ENCODE measurements at places on chromosomes 12 and 14.

GRCh38 chr14:104986487-104987164 is 1.0 kb downstream of the CLBA1 start:
- H3K27me3 ChIP-seq: no peaks in the 10 kb centered on the region
- DNase-seq: no peak
- H3K27ac ChIP-seq: no peak overlapping the region
- H3K36me3 ChIP-seq: no peaks in the 10 kb centered on the region
- no peaks in the 10 kb centered on the region for H3K4me1 ChIP-seq

DNA sequence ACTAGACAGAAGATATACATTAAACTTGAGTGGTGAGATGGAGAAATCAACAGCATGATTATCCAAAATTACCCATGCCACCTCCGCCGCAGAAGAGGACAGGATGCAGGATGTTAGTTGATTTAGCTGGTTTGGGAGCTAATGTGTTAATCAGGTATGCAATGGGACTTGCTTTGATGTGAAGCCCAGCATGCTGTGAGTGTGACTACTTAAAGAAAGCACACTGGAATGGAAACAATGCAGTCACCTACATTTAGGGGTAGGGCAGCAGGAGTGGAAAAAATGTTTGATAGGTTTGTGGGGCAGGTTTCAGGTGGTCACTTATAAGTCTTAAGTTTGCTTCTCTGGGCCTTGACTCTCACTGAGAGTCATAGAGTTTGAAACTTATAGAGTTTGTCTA is 170.0 kb upstream of the DAAM1 start:
- H3K4me1 ChIP-seq: no peaks in the 10 kb centered on the region
- H3K27me3 ChIP-seq: no peaks in the 10 kb centered on the region
- no peak overlapping the region for H3K27ac ChIP-seq
- no peak for DNase-seq

DNA sequence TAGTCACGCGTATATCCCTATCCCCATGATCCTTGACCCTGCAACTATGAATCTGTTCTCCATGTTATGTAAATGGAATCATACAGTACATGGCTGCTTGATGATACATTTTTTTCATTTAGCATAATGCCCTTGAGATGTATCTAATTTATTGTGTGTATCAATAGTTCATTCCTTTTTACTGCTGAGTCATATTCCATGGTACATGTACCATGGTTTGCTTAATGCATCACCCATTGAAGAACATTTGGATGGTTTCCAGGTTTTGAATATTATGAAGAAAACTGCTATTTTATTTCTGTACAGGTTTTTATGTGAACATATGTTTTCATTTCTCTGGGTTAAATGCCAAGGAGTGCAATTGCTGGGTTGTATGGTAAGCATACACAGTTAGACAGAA is 4.0 kb upstream of the RNASE10 start:
- DNase-seq: no peak
- no peaks in the 10 kb centered on the region for H3K36me3 ChIP-seq
- no peak overlapping the region for H3K27ac ChIP-seq
- no peaks in the 10 kb centered on the region for H3K27me3 ChIP-seq
- peaks cover 6% of the 10 kb centered on the region for H3K4me1 ChIP-seq
- H3K4me3 ChIP-seq: no peak overlapping the region

DNA sequence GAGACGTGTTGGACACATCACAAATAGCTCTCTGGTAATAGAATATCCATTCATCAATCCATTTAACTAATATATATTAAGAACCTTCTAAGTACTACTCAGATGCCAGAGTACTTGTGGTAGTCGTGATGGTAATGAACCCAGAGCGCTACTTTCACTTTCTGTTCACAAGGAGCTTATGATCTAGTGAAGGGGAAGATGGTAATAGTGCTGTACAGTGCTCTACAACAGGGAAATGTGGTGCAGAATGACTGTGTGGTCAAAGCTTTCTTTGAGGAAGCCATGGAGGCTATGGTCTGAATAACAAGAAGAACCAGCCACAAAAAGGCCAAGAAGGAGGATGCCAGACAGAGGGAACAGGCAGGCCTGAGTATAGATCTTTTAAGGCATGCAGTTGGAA is 212.0 kb downstream of the PTPRO start:
- DNase-seq: no peak
- H3K27me3 ChIP-seq: no peaks in the 10 kb centered on the region
- no peak overlapping the region for H3K4me3 ChIP-seq

Measured in neural progenitor cell (in vitro differentiated cells).